ENCODE measurements at places on chromosomes 2 and 18. TPM values are rescaled to one million over a fixed set of nuclear protein-coding genes. Genes with fewer than 3 reads are reported as not detected.

Gene HRH4
- not detected for total RNA-seq

Gene VWC2L
- not detected for total RNA-seq

Gene REG1B
- not detected for total RNA-seq

Gene GCG
- not detected for total RNA-seq

Data from A549 treated with Hydrocortisone at 1 μM for 4 hours (cell line).